ENCODE measurements at places on chromosomes 7 and 10. TPM values are rescaled to one million over a fixed set of nuclear protein-coding genes. Genes with fewer than 3 reads are reported as not detected.

GRCh38 chr7:137882806-137883205 lies 36.0 kb upstream of the DGKI start:
- DNase-seq: no peak

GRCh38 chr10:61554925-61555324 lies 101.7 kb upstream of the TMEM26 start:
- no peak for DNase-seq

Gene CCDC71L
- total RNA-seq: 32.1 TPM

Gene PLPP4
- total RNA-seq: 5.3 TPM

GRCh38 chr7:30935569-30935877 lies 23.9 kb downstream of the AQP1 start:
- DNase-seq: no peak

Gene C10orf53
- not detected for total RNA-seq

- DNase-seq: no peak
These were observed 66.8 kb downstream of the LHFPL3 start for GRCh38 chr7:104395162-104395561.

DNA sequence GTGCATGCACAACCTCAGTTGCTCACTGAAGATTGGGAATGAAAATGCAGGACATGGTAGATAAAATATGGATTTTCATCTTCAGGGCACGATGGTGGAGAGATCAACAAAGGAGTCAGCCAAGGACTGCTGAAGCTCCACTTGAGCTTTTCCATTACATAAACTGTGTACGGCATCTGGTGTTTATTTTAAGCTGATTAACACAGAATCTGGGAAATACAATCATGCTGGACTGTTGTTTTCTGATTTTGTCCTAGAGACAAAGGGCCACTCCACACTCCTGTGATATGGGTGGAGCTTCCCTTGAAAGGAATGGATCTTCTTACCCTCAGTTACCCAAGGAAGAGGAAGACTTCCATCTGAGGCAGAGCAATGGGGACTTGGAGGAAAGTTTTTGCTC lies 120.6 kb downstream of the SAMD9 start:
- DNase-seq: no peak

DNA sequence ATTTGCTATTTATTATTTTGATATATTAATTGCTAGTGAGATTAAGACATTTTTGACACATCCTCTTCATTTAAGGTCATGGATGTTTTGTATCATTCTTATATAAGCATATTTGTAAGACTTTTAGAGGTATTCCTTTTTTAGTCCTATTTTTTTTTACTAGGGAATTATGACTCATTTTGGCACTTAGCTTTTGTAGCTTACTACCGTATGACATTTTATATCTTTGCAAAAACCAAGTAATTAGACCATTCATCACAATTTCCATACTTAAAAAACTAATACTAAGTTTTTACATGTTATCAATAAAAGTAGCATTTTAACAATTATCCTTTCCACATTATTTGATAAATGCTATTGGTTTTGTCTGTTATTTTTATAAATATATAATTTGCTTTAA lies 41.6 kb downstream of the BMPR1A start:
- no peak for DNase-seq

Gene SCIN
- total RNA-seq: 14.7 TPM

DNA sequence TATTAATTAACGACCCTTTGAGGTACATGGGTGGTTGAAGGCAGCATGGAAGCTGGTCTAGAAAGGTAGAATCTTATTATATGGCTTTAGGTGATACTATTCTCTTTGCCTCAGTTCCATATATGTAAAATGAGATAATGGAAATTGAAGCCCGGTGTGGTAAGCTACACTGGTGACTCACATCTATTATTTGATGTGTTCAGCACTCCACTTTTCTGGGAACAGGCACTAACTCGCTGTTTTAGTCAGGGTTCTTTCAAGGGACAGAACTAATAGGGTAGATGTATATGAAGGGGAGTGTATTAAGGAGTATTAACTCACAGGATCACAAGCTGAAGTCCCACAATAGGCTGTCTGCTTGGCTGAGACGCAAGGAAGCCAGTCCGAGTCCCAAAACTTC lies 4.4 kb upstream of the TRUB1 start:
- DNase-seq: no peak

Gene GDF2
- not detected for total RNA-seq

GRCh38 chr10:23362879-23363792 lies 18.5 kb upstream of the C10orf67 start:
- no peak for DNase-seq

DNA sequence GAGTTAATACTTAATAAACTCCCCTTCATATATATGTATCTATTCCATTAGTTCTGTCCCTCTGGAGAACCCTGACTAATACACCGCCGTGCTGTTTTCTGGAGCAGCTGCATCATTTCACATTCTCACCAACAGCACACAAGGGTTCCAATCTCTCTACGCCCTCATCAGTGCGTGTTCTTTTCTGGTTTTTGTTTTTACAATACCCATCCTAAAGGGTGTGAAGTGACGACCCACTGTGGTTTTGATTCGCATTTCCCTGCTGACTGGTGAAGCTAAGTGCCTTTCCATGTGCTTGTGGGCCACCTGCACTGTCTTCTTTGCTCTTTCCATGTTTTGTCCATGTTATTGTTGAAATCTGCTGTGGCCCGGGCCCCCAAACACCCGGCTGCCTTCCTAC lies 11.0 kb upstream of the INSIG1 start:
- DNase-seq: no peak

GRCh38 chr10:76403912-76404311 lies 972.5 kb downstream of the LRMDA start:
- no peak for DNase-seq
